Adipocyte (in vitro differentiated cells): ENCODE measurements at places on chromosomes 5 and 9.
A peak's percentile ranks its signal among the peaks of the same experiment; 100 is the strongest.

DNA sequence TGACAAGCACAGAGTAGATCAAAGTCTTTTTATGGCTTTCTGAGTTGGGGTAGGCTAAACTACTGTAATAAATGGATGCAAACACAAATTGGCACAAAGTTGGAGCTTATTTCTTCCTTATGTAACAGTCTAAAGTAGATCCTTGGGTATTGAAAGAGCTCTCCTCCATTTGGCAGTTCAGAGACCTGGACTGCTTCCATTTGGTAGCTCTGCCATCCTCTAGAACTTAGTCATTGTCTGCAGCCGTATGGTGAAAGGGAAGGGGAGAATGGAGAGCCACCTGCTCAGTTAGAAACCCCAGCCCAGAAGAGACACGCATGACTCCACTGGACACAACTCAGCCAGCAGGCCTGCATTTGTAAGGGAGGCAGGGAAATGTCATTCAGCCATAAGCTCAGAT is 345.0 kb downstream of the DMAC1 start:
- DNase-seq = no peak

- DNase-seq = no peak
These were observed 78.4 kb upstream of the ITGA1 start for GRCh38 chr5:52709167-52709925.

- DNase-seq = peak; percentile 22
These were observed 400.7 kb downstream of the KIAA0825 start for GRCh38 chr5:94217745-94218144.

GRCh38 chr9:7366121-7366520 is 433.5 kb downstream of the DMAC1 start:
- DNase-seq = no peak

GRCh38 chr9:20023210-20023905 is 234.5 kb upstream of the SLC24A2 start:
- no peak for DNase-seq

- DNase-seq = no peak
These were observed 78.3 kb downstream of the COL27A1 start for GRCh38 chr9:114233491-114234185.

GRCh38 chr5:146995878-146996277 is 117.3 kb upstream of the PPP2R2B start:
- no peak for DNase-seq

GRCh38 chr5:6728011-6728794 is 15.0 kb downstream of the TENT4A start:
- DNase-seq = no peak

DNA sequence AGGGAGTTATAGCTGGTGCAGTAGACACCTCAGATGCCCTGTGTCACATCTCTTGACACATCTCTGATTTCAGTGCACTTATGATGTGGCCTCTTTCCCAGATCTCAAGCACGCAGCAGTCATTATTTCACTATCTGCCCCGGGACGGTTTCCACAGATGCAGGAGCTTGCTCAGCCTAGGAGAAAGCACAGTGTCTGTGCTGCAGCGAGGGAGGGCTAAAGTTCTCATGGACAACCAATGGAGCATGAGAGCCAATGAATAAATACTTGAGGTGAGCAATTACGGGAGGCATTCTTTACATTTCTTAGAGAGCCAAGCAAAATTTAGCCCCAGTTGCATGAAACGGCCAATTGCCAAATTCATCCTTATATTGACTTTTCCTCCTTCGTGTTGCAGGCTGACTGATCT is 7.4 kb upstream of the MOB3B start:
- no peak for DNase-seq

DNA sequence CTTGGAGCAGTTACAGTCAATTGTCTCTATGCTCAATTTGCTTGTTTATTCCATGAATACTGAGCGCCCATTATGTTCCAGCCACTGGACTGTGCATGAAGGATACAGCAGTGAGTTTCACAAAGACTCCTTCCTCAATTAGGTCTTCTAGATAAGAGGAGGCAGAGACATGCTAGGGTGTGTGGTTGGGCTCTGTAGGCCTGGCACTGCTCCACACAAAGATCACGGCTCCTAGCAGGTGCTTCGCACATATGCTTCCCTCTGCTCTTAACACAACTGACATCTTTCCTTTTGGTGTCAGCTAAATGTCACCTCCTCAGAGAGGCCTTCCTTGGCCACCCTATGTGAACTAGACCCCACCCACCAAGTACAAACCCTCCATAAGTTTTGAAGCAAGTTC is 10.9 kb downstream of the IL12B start:
- no peak for DNase-seq

GRCh38 chr9:2385746-2386145 is 235.8 kb upstream of the VLDLR start:
- DNase-seq = no peak

DNA sequence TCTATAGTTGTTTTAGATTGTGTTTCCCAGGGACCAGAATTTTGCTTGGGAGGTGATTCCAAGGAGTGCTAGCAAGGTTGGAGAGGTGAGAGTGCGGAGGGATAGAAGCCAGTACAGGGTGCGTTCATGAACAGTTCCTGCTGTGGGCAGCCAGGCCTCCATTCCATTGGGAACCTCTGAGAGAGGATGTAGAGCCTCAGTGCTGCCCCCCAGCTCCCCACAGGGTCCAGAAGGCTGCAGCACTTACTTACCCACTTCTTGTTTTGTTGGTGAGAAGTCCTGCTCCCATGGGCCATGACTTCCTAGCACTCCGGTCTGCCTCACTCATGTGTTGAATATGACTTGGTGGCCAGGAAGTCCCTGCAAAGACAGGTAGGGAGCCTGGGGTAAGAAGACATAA is 128.2 kb upstream of the GAS1 start:
- no peak for DNase-seq

GRCh38 chr9:88387552-88388202 is 567 bp upstream of the SPIN1 start:
- DNase-seq = peak; percentile 47

DNA sequence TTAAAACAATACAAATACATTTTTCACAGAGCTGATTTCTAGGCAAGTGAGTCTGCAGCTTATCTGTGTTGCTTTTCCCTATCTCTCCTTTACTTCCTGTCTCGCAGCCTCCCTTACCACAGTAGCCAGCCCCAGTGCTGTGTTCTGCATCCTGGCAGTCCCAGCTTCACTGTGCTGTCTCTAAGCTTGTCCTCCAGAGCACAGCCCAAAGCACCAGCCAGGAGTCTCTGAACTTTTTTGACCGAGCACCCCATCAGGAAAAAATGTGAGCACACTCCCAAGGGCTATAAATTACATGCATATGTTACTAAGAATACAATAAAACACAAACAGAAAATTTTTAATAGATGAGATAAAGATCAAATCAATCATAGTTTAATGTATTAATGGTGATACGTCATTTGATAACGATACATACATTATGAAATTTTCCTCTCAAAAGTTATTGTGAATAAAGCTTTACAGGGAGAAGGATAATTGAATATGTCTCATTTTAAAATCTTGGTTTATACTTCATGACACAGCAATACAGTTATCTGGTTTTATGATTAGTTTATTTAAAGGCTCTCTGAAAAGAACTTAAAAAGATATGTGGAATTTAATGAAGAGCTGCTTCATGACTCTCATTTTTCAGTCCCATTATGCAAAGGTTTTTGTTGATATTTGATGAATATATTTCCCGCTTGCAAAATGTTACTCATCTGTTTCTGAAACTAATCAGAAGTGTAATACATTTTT is 7.3 kb upstream of the RHOBTB3 start:
- DNase-seq = no peak

GRCh38 chr5:143474616-143475015 is 71.1 kb upstream of the NR3C1 start:
- no peak for DNase-seq

GRCh38 chr5:147098233-147098790 is 136.5 kb upstream of the STK32A start:
- peak; percentile 59 for DNase-seq

- DNase-seq = no peak
These were observed 89.1 kb upstream of the MAST4 start for GRCh38 chr5:66507106-66507505.

DNA sequence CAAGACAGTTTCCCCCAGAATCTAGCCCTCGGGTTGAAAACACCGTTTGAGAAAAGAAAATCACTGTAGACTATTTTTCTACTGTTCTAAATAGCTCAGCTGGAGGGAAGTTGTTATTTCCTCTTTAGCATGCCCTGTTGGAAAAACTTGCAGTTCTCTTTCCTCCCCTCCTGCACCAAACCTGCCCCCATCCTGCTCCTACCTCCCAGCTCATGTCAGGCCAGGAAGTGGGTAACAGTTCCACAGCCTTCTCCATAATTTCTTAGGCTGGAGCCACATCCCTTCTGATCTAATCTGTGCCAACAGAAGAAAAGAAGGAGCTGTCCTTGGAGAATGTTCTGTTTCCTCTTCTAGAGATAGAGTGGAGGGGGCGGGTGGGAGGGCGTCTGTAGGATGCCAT is 437.7 kb downstream of the SPOCK1 start:
- DNase-seq = no peak

- DNase-seq = peak; percentile 91
These were observed 66.8 kb upstream of the IL17B start for GRCh38 chr5:149445739-149446369.

- DNase-seq = no peak
These were observed 30.6 kb downstream of the SH3GL2 start for GRCh38 chr9:17609312-17610005.

DNA sequence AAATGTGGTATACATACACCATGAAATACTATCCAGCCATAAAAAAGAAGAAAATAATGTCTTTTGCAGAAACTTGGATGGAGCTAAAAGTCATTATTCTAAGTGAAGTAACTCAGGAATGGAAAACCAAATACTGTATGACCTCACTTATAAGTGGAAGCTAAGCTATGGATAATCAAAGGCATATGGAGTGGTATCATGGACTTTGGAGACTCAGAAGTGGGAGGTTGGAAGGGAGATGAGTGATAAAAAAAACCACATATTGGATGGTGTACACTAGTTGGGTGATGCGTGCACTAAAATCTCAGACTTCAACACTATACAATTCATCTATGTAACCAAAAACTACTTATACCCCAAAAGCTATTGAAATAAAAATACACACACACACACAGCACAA is 24.5 kb downstream of the ADAMTS12 start:
- DNase-seq = no peak

- DNase-seq = peak; percentile 82
These were observed 8.1 kb upstream of the ASB6 start for GRCh38 chr9:129649726-129650679.

DNA sequence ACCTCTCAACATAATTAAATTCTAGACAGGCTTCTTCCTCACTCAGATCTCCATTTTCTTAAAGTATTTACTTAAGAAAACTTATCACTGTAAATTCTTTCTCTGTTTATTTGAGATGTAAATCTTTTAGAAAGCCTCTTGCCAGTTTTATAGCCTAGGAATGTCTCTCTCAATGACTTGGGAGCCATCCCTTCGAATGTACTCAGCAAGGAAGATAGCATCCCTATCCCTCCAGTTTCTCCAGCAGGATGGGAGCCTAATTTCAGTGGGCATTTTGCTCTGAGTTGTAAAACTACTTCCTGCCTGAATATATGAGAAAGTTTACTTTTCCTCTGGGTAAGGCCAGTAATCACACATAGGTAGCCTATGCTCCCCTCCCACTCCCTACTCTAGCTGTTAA is 558.5 kb upstream of the ARRDC3 start:
- no peak for DNase-seq

- DNase-seq = no peak
These were observed 138.8 kb downstream of the ROR2 start for GRCh38 chr9:91811024-91811909.

DNA sequence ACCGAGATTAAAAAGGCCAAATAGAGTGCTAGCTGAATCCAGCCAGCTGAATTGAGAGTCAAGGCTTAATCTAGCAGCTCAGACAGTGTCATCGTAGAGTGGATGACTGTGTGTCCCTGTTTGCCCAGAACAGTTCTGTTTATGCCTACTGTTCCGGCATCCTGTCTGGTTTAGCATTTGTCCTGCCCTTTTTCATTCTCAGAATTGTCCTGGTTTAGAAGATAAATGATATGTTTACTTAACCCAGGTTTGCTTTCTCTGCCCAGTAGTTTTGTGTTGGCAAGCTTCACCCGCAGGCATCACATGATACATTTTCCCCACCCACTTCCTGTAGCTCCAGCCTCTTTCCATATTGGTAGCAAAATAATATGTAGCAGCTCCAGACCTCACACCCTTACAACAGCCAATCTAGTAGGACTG is 41.3 kb upstream of the ZSWIM6 start:
- peak; percentile 33 for DNase-seq

DNA sequence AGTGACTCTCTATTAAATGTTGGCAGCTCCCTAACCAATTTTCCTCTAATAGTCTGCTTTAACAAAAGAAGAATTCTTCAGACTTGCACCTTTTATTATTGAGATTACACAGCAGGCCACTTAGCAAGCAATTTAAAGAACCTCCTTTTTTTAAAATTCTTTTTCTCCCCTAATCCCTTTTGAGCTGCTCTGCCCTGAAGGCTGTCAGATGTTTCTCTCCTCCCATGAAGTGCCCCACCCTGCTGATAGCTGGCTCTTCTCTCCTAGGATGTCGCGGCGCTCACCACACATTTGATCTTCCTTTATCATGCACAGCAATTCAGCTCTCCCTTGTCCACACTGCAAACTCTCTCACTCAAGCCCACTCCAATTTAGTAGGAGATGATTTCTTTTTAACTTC is 1471.1 kb upstream of the ACO1 start:
- no peak for DNase-seq

- DNase-seq = no peak
These were observed 47.8 kb upstream of the CDKN2AIPNL start for GRCh38 chr5:134459491-134459890.

GRCh38 chr9:83622433-83622938 is 457 bp upstream of the IDNK start:
- no peak for DNase-seq

DNA sequence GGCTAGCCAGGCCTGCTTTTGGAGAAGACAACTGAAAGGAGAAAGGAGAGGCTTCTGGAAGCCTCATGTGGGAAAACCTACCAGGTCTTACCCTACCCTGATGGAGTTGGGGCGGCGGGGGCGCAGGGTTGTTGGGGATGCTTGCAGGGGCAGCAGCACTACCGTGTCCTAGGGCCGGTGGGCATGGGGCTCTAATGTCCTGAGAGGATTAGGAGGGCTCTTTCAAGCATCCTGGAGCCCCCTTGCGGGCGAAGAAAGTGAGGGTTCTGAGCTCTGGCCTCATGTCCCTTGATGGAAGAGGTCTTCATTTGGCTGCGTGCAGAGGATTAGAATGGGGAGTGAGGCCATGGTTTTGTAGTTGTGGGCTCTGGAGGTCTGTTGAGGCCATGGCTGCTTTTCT is 86.9 kb upstream of the PITX1 start:
- DNase-seq = no peak
